Pons (tissue), 1 donor: ENCODE measurements at places on chromosomes 2 and 18.

- DNase-seq = peak; percentile 82
Observed at GRCh38 chr18:74493689-74494088, 2.5 kb upstream of the CNDP2 start.

DNA sequence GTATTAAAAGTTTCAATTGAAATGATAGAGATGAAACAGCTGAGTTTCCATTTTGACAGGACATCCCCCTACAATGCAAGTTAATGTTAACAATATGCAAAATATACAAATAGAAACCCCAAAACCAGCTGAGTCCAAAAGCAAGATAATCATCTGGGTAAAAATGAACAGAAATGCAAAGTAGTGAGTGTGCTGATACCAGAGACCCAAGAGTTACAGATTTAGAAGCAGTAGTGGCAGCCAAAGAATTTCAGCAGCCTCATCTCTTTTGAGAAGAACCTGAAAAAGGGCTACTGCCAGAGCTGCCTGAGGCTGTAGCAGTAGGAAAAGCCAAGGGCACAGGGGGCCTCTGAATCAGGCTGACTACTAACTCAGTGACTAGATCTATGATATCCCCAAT is 82.6 kb downstream of the THADA start:
- no peak for DNase-seq

DNA sequence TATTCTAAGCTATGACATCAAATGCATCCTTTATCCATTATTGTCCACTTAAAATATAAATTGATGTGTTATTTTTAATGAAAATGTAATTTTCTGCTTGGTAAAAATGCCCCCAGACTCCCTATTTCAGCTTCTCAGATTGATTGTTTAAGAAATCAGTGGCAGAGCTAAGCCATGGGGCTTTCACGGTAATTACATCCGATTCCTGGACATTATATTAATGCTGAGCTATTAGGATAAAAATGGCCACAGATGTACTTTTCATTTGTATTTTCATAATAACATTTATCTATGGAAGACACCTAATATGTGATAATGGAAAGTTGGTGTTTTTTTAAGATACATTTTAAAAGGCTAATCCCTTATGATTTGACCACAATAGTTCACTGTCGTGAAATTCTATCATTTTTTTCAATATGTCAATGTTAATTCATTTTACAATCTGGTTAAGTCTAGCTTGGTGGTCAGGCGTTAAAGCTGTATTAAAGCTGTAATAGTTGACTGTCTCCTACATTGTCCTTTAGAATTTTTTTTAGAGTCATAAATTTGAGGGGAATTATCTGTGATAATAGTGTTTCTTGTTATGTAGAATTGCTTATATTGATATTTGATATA is 229.0 kb upstream of the UBE2E3 start:
- no peak for DNase-seq

DNA sequence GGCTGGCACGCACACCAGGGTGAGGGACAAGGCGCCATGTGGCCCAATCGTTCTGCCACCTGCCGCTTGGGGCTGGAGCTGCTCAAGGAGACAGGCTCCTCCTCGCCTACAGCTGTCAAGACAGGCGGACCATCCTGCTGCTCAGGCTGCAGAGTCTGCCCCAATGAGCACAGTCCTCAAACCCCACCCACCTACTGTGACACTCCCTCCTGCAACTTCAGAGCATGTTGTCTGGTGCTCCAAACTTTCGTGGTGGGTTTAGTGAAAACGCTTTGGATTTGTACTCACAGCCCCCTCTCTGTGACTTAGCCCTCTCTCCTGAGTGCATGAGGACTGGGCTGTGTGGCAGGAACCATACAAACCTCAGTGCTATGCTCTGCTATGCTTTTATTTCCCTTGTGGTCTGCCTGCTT is 23.2 kb upstream of the SLC35F6 start:
- DNase-seq = no peak
